ENCODE measurements at places on chromosomes 7 and 10. TPM values are rescaled to one million over a fixed set of nuclear protein-coding genes. Genes with fewer than 3 reads are reported as not detected.

The ARHGAP12 gene
- total RNA-seq, result 12.3 TPM

The IGF2BP3 gene
- 9.3 TPM for total RNA-seq

The ZNF503 gene
- 17.5 TPM for total RNA-seq

The SHH gene
- not detected for total RNA-seq

The TMEM225B gene
- not detected for total RNA-seq

The PODXL gene
- total RNA-seq, result 22.3 TPM

The NPFFR1 gene
- total RNA-seq, result not detected

The EVX1 gene
- total RNA-seq, result not detected

The PDIA4 gene
- 98.3 TPM for total RNA-seq

The GIMAP7 gene
- total RNA-seq, result 1.8 TPM

The VWA2 gene
- 5.7 TPM for total RNA-seq

The CNTNAP2 gene
- total RNA-seq, result 2.3 TPM

The WNT16 gene
- total RNA-seq, result 0.19 TPM

The AFAP1L2 gene
- 15.5 TPM for total RNA-seq

The CRTAC1 gene
- 1.2 TPM for total RNA-seq

The ADIRF gene
- 29.8 TPM for total RNA-seq

The GIMAP5 gene
- total RNA-seq, result 29.4 TPM

The CHRM2 gene
- total RNA-seq, result under 0.01 TPM

The CHST3 gene
- 9.6 TPM for total RNA-seq

The DDC gene
- 0.35 TPM for total RNA-seq

The PHKG1 gene
- 2.7 TPM for total RNA-seq

The ITPRID1 gene
- 1.00 TPM for total RNA-seq

The ANKRD61 gene
- total RNA-seq, result not detected

The DBNL gene
- total RNA-seq, result 185 TPM

The TAS2R41 gene
- not detected for total RNA-seq

The AKR1D1 gene
- total RNA-seq, result not detected

The DKK1 gene
- 0.47 TPM for total RNA-seq

The CCDC126 gene
- 6.3 TPM for total RNA-seq

The IFIT1B gene
- total RNA-seq, result not detected

The CRPPA gene
- 1.3 TPM for total RNA-seq

The GATA3 gene
- 0.40 TPM for total RNA-seq

The CTAGE15 gene
- 1.4 TPM for total RNA-seq

The RAB19 gene
- total RNA-seq, result 0.57 TPM

The ANXA11 gene
- 131 TPM for total RNA-seq

The FAM20C gene
- 16.0 TPM for total RNA-seq

The HOXA9 gene
- 1.1 TPM for total RNA-seq

The NANOS1 gene
- 0.19 TPM for total RNA-seq

The GARIN1A gene
- total RNA-seq, result 0.19 TPM

The UTF1 gene
- not detected for total RNA-seq

The RPEL1 gene
- not detected for total RNA-seq

The ZNF32 gene
- total RNA-seq, result 23.9 TPM

The PRKCQ gene
- 0.88 TPM for total RNA-seq

The HTR5A gene
- not detected for total RNA-seq

The FBXO24 gene
- 1.6 TPM for total RNA-seq

The DNAH11 gene
- total RNA-seq, result 7.4 TPM

The ODAD2 gene
- total RNA-seq, result not detected

The GPER1 gene
- total RNA-seq, result 1.0 TPM

The CFAP70 gene
- 0.22 TPM for total RNA-seq

The CFAP46 gene
- 0.32 TPM for total RNA-seq

The PNLIPRP1 gene
- not detected for total RNA-seq

The PALD1 gene
- 3.1 TPM for total RNA-seq

The CNPY1 gene
- not detected for total RNA-seq

The CLDN3 gene
- total RNA-seq, result 1.3 TPM

The NKX1-2 gene
- 0.75 TPM for total RNA-seq

The H2BK1 gene
- not detected for total RNA-seq

The PRKG1 gene
- total RNA-seq, result 5.2 TPM

The SPDYE11 gene
- total RNA-seq, result not detected

The GNAT3 gene
- total RNA-seq, result not detected

The WDR86 gene
- total RNA-seq, result 2.2 TPM

The FAM25G gene
- total RNA-seq, result not detected

All from esophagus squamous epithelium (tissue), 5 donors.